ENCODE measurements at places on chromosomes 6 and 20. TPM values are rescaled to one million over a fixed set of nuclear protein-coding genes. Genes with fewer than 3 reads are reported as not detected.

- DNase-seq, result peak; percentile 93
These were observed 31.4 kb upstream of the MARCKS start for GRCh38 chr6:113825781-113826180.

GRCh38 chr6:23890543-23891227 lies 235.3 kb upstream of the NRSN1 start:
- DNase-seq, result no peak

DNA sequence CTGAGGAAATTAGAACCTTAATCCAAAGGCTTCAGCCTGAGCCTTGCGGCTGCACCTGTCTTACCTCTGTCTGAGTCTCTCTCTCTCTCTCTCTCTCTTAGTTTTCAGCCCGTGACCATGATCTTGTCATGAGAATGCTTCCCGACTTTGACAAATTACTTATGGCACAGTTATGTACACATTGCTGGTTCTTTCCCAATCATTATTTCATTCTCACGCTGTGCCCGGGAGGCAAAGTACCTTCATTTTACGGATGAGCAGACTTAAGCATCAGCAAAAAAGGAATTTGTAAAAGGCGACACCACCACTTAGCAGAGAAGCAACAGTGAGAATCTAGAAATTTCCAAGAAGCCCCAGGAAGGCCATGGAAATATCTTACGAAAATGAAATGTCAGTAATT lies 54.6 kb downstream of the GMPR start:
- no peak for DNase-seq

The ARMC2 gene
- 9.5 TPM for total RNA-seq

DNA sequence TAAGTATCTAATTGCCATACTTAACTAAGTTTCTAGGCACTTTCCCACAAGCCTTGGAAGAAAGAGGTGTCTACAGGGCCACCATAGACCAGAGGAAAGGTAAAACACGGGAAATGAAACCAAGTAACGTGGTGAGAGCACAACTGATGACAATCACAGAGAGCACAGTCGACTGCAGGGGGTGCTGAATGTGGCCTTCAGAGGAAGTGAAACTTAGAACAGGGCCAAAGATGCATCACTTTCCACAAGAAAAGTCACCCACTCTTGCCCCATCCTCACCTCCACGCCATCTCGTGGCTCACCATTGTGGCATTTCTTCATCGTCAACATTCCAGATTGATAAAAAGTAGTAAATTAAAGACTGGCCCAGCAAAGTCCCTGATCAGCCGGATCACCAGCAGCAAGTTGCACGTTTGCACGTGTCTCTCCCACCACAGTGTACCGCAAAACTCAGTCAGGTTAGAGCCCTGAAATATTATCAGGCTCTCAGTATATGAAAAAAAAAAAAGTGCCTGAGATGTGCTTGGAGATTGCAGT lies 31.4 kb downstream of the HIVEP2 start:
- DNase-seq, result no peak

DNA sequence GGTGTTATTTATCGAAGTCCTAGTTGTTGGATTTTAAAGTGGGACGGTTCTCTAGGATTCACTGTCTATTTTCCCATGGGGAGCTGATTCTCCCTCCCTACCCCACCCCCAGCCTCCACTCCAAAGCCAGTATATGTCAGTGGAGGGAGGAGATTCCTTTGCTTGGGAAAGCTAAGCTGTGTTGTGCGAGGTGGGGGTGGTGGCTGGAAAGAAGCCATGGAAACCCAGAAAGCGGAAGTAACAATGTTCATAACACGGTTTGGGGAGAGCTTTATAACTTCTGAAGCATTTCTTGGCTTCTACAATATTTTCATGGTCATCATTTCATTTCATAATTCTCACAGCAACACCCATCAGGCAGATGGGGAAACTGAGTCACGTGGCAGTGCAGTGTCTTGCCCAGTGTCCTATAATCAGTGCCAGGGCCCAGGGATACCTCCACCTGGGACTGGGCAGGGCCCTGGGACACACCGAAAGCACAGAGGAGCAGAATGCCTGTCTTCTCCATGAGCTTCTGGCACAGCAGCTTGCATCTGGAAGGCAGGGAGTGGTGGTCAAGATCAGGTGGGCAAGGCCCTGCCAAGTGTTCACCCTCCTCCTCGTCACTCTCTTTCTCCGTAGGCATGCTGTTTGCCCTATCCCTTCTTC lies 4.5 kb downstream of the SUN5 start:
- DNase-seq, result peak; percentile 30

DNA sequence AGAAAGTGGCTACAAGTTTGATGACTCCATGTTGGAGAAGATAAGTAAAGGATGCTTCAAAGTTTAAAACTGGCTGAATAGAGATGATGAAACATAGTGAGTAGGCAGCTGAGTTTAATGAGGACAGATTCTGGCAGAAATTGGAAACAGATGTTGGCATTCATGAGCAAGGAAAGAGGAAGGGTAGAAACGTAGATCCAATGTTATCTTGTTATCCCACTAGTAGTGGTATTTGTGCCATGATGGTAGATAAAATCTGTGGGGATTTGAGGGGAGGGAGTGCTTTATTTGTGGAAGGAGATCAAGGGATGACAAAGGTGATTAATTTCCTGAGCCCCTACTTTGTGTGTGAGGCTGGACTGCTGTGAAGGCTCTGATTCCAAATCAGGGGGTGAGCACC lies 69.5 kb downstream of the MRAP2 start:
- no peak for DNase-seq

DNA sequence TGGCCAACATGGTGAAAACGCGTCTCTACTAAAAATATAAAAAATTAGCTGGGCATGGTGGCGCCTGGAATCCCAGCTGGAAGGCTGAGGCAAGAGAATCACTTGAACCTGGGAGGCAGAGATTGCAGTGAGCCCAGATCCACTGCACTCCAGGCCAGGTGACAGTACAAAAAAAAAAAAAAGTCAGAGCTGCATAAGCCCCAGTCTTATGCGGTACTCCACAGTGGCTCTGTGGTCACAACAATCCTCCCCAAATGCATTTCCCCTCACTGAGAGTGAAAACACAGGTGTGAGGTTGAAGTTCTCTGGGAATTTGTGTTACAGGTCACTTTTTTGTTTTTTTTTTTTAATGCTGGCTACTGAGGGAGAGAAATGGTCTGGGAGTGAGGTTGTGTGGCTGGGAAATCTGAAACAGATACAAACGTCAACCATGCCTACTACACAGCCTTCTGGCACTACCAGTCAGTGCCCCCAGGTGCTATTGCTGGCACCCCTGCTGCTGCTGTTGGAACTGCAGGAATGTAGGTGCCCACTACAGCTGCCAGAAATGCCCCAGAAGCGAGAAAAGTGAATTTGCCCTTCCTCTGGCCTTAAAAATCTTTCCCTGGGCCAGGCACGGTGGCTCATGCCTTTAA lies 5.7 kb downstream of the MRPS26 start:
- no peak for DNase-seq

The OXT gene
- not detected for total RNA-seq

DNA sequence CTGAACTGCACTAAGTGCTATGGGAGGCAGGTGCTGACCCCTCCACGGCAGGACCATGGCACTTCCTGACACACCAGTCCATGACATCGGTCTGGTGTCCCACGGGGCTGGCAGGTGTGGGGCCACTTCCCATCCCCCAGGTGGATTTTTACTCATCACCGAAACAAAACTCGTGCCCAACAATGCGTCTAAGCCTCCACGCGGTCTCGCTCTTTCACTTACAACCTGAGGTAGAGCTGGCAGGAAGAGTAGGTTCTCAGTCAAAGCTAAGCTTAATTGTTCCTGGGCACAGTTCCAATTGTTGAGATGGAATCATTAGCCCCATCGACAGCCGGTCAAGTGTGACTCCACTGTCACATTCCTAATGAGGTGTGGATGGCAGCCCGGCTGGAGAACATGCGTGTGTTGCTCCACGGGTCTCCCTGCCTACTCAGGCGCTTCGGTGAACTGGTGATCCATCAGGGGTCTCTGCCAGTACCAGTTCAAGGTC lies 125.7 kb downstream of the SLC23A2 start:
- no peak for DNase-seq

The RNF217 gene
- total RNA-seq, result 9.0 TPM

DNA sequence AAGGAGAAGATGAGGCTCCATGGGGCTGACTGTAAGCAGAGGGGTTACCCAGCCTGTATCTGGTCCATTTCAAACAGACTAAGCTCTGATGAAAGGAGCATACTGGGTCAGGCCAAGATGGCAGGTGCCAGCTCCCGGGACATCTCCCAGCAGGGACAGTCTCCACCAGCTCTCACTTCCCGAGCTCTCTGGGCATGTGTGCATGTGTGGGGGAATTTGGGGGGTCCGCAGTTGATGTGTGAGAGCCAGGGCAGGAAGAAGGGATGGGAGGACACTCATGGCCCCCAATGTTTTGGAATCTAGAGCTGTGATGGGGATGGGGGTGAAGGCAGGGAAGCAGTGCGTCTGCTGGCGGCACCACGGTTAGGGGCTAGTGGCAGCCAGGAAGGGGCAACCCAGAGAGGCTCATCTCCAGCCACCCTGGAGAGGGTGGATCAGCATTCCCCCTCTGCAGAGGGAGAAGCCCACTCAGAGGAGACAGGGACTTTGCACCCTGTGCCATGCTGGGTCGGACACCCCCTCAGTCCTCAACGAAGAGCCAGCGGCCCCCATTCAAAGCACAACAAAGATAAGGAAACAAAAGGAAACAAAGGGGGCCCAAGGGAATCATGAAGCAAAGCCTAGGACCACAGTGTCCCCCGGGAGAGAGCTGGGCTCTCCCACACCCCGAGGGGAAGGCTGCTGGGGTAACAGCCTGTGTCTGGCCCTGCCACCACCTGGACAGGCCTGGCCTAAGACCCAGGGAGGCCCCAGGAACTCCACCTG lies 52.4 kb downstream of the DSTN start:
- no peak for DNase-seq

DNA sequence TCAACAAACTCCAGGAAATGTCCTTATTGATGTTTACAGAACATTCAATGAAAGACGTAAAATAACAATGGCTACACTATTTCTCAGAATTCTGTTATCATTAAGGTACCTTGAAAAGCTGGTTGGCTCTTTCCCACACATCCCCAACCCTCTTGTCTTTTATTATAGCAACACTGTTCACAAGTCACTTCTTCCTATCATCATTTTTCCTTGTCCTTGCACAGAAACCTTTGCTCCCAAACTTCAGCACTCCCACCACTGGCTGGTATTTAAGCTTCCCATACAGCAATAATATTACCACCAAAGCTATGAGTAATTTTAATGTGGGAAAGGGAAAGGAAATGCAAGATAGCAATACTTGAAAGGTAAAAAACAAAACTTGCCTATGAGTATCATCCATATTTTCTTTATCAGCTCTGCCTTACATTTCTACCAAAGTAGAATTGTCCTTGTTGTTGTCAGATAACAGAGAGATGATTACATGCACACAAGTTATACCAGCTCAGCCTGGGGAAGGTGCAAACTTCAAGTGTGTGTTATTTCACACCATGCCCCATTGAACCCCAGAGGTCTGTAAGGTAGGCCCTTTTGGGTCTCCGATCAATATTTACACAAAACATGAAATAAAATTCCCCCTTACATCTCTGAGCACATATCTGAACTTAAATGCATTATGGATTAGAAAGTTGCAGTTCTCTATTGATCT lies 32.2 kb downstream of the ARHGAP18 start:
- no peak for DNase-seq

GRCh38 chr6:19827903-19828302 lies 9.3 kb upstream of the ID4 start:
- no peak for DNase-seq

DNA sequence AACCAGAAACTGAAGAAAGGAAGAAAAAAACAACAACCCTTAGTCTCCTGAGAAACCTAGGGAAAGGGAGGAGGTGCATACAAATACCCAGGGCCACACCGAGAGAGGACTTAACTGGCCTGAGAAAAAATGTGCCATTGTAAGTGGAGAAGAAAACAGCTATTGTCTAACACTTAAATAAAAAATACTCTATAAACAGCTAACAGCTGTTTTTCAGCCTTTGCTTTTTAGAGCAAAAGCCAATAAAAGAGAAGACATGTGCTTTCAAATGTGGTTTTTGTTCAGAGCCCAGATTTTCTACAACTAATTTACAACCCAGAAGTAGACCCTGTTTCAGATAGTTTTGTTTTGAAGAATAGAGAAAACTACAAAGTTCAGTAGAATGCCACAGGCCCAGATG lies 56.0 kb upstream of the SLC22A16 start:
- DNase-seq, result no peak

- no peak for DNase-seq
These were observed 437.6 kb downstream of the MAFB start for GRCh38 chr20:40251284-40251932.

GRCh38 chr6:85283436-85283835 lies 166.4 kb upstream of the NT5E start:
- DNase-seq, result no peak

DNA sequence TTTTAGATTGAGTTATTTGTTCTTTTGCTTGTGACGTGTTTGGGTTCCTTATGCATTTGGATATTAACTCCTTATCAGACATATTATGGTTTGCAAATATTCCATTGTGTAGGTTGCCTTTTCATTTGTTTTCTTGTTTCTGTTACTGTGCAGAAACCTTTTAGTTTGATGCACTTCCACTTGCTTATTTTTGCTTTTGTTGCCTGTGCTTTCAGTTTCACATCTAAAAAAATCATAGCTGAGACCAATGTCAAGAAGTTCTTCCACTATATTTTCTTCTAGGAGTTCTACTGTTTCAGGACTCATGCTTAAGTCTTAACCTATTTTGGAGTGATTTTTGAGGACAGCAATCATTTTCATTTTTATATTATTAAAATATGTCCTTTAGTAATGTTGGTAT lies 113.5 kb downstream of the EPM2A start:
- DNase-seq, result no peak

DNA sequence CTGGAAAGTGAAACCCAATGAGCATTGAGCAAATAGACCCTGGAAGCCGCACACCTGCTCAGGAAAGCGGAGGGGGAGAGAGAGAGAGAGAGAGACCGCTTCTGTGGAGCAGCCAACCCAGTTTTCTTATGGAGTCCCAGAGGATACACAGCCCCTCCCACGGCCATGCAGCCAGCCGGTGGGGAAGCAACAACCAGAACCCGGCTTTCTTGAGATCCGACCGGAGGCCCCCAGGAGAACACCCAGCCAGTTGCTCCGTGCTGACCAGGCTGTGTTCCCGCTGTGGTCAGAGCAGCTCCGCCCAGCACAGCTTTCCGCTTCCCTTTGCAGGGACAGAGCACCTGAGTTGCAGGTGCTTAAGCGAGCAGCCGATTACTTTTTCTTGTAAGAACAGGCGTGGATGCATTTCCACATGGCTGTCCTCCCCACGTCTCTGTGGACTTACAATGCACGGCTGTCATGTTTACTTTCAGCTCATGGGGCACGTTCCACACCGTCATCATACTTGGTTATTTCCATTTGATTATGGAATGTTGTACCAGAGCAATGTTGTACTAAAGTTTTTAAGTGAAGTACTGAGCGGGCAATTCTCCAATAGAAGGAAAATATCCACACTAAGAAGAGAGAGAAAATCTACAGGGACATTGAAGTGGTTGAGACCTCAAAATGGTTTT lies 381.9 kb downstream of the THBS2 start:
- no peak for DNase-seq

The LCA5 gene
- total RNA-seq, result 1.9 TPM

DNA sequence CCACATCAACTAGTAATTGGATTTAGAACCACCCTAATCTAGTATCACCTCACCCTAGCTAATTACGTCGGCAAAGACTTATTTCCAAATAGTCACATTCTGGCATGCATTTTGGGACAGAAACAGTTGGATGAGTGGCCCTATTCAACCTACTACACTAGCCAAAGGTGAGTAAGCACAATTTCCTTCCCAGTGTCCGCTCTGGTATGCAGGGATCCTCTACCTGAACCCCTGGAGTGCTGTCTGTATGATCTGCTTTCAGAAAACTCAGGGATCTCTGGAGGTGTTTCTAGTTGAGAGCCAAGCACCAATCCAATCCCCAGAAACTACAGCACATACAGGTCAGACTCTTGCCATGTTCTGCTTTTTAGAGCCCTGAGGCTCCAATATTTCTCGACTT lies 717.4 kb upstream of the MANEA start:
- no peak for DNase-seq

The TSHZ2 gene
- total RNA-seq, result 4.9 TPM
